ENCODE measurements at places on chromosomes 13 and 19.

- DNase-seq = no peak
These were observed 144.2 kb downstream of the FOXO1 start for GRCh38 chr13:40522282-40522681.

- DNase-seq = no peak
These were observed 7.3 kb downstream of the SPATA13 start for GRCh38 chr13:24167666-24168391.

DNA sequence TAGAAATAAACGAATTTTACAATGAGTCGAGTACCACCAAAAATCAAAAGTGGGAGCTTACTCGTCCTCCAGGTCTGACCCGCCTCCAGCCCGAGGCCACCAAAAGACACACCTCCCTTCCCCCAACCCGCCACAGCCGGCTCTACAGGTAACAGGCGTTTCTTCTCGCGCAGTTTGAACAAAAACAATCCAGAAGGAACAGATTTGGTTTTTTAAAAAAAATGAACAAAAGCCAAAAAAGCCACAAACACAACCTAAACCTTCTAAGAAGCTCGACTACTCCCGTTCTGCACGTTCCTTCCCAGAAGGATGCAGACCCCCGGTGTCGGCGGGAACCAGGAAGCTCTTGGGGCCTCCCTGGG lies 671 bp downstream of the ZDHHC20 start:
- DNase-seq = peak; percentile 36

DNA sequence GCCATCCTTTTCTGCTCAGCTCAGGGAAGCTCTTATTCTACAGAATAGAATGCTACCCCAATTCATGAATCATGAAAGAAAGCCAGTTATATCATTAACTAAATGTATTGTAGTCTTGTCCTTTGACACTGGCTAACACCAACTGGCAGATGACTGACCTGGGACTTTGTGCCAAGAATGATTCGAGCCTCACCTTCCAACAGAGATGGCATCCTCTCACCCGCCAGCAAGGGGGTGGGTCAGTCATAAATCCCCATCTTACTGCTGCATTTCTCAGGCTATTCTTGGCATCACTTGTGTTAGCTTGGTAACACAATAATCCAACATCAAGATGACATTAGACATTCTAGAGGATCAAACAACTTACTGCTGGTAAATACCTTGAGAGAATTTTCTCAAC lies 1239.8 kb upstream of the MIR17HG start:
- DNase-seq = no peak

DNA sequence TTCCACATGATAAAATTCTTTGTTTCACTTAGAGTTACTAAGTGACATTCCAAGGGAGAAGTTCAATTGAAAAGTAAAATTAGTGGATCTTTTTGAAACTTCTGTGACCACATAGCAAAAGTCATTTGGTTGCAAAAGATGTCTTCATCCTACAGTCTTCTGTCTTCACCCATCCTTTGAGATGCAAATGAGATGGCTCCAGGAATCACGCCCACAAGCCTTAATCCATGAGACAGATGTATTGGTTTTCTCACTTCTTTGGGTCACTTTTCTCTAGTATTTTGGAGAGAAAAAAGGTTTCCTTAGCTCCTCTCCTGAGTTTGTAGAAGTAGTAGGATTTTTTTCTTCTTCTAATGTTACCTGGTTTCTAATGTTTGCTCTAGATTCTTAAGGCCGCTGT lies 259.5 kb upstream of the SLC10A2 start:
- DNase-seq = no peak

DNA sequence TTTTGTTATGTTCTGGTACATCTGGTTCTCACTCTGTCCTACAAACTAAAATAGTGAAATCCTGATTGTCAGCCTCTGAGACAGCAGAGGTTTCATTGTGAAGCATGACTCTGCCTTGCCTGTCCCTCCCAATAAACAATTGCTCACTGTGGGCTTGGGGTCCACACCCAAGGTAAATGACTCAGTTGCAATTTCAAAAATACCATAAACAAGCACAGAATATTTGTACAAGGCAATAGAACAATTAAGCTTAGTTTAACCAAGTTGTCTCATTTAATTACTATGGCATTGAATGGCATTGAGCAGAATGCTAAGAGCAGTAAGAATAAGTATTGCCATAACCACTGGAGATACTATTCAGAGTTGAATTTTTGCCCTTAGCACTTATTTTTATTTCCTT lies 353.6 kb downstream of the SPRY2 start:
- no peak for DNase-seq

DNA sequence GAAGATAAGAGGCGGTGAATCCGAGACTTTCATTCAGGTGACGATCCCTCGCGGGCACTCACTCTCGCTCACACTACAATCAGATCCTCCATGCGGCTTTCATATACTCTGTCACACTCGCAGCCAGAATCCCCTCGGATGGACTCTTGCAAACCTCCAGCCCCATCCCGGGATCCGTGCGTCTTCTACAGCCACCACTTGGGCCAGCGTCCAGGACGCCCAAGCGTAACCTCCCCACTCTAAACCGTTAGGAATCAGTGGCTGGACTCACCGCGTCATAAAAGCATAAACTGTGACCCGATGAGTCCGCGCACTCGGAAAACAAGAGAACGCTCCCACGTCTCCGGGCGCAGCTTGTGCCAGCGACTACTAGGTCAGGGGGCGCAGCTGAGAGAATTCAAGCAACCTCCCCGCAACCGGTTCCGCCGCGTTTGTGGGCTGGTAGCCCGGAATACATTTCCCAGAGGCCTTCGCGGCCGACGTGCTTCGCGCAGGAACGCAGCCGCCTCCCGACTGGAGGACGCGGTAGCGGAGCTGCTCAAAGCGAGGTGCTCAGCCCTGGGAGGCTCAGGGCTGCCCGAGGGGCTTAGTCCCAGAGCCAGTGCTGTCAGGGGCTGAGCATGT lies 27.6 kb downstream of the ZNF607 start:
- peak; percentile 70 for DNase-seq

GRCh38 chr19:13020002-13020414 lies 24.7 kb downstream of the NFIX start:
- DNase-seq = no peak

DNA sequence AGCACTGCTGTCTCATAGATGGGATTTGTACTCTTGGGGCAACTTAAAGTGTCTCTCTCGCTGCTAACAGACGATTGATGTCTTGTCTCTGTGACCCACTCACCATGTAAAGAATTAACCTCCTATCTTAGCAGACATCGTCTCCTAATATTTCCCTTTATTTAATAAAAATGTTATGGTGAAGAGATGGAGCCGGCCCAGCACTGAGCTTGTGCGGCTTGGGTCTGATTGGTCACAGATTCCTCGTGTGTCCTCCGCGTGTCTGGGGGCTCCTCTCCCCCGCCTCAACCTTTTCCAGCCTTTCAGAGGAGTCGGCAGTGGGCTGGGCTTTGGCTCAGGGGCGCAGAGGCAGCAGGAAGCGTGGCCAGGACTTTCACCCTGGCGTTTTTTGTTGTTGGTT lies 13.2 kb upstream of the CRTC1 start:
- no peak for DNase-seq

GRCh38 chr19:58569943-58570670 lies 3.0 kb downstream of the MZF1 start:
- DNase-seq = no peak

DNA sequence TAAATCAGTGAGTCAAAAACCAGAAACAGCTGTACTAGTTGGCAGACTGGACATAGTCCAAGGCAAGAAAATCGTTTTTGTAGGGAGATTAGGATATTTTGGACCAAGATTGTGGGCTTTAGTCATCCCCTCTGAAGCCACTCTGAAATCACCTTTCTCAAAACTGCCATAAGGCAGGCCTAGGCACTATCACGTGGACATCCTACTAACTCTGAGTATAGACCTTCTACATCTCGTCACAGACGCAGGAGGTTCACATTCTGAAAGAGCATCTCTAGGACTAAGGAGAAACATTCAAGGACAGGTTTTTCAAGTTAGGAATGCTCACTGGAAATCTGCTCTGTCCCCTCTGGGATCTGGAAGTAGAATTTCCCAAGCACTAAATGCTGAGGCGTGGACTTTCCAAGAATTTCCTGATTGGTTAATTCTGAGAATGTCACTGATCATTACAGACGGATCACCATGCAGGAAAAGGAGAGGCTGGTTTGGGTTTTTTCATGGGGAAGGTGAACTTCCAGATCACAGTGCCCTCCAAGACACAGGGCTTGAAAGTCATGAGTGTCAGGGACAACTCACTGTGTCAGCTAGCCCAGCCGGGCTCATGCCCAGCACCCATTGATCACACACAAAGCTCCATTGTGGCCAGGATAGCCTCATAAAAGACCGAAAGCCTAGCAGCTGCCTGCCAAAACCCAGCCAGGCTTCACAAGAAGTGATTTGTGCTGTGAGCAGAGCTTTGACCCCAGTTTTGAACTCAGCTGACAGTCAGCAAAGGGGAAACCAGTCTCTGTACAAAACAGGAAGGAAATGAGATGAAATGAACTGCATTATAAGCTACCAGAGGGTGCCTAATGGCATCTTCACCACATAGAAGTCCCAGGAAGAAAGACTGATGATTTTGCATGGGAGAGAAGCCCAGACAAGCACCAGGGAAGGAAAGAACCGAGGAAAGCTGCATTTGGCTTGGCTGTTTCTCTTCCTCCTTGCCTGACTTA lies 2.7 kb upstream of the RUBCNL start:
- no peak for DNase-seq
